NCI-H524 (cell line): ENCODE measurements at places on chromosomes 7 and 10.

DNA sequence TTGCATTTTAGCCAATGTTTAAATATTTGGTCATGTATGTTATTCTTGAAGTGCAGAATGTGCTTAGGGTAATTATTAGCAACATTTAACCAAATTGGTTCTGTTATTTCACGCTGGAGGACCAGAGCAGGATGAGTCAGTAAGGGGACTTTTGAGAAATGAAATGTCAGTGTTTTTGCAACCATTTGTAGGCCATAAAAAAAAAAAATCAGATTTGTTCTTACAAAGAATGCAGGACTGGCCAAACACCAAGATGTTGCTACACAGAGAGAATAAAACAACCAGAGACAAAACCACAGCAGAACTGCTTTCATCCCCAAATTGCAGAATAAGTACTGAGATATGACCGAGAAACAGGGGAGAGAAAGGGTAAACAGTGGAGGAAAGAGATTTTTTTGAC lies 62.1 kb downstream of the TPST1 start:
- DNase-seq = no peak

DNA sequence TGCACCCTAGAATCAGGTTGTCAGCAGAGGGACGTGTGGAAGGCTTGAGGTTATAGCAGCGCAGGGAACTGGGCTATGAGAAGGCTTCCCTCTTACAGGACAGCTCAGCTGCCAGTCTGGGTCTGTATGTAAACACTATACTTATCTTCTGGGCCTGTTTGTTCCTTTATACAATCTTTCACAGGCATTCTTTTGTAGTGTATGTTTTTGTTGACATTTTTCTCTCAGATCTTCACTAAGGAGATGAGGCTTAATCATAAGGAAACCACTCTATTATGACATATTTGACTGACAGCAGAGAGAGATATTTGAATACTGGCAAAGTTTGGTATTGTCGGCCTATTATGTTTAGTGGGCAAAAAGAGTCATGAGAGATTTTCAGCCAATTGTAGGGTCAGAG lies 929 bp downstream of the GBF1 start:
- no peak for DNase-seq

DNA sequence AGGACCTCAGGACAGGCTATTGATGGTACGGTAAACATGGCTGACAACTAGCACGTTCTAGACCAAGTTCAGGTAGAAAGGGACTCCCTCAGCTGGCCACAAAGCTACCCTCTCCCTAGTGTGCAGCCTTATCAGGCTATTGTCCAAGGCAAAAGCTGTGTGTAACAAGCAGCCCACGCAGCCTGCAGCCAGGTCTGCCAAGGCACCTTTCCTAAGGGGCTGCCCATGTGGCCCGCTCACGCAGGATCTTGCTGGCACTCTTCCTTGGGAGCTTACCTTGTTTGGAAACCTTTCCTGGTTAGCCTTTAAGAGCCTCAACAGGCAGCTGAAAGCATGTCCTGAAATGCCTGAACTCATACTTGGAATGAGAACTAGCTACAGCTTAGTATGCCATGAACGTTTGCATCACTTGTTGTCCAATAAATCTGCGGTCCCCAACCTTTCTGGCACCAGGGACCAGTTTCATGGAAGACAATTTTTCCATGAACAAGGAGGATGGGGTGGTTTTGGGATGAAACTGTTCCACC lies 51.7 kb downstream of the SYPL1 start:
- no peak for DNase-seq

GRCh38 chr7:16040346-16040745 lies 353.9 kb upstream of the MEOX2 start:
- no peak for DNase-seq

DNA sequence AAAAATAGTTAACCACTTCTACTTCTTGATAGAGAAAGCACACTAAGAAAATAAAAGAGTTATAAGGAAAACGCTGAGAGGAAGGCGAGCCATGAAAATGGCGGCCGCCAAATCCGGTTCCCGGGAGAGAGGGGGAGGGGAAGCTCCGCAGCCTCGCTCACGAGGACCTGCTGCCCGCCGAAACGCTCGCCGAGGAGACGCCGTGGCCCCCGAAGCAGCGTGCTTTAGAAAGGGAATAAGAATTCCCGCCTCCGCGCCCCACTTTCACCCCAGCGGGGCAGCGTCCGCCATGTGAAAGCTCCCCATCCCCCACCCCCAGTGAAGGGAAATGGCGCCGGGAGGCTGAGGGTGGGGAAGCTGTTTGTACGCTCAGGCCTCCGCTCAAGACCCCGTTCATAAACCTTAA lies 505 bp downstream of the HNRNPA2B1 start:
- DNase-seq = peak; percentile 57

- DNase-seq = no peak
Measured at GRCh38 chr7:13307040-13307439, 619.6 kb downstream of the ARL4A start.

- no peak for DNase-seq
Measured at GRCh38 chr7:131540491-131541162, 15.8 kb downstream of the PODXL start.

DNA sequence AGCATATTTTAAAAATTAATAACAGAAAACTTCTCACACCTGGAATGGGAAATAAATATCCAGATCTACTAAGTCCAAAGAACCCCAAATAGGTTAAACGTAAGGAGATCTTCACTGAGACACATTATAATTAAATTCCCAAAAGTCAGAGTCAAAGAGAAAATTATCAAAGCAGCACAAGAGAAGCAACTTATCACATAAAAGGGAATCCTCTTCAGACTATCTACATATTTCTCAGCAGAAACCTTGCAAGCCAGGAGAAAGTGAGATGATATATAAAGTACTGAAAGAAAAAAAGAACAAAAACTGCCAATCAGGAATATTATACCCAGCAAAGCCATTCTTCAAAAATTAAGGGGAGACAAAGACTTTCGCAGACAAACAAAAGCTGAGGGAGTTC lies 756.4 kb downstream of the SUGCT start:
- no peak for DNase-seq
